ENCODE measurements at places on chromosomes 13 and 19. TPM values are rescaled to one million over a fixed set of nuclear protein-coding genes. Genes with fewer than 3 reads are reported as not detected.

DNA sequence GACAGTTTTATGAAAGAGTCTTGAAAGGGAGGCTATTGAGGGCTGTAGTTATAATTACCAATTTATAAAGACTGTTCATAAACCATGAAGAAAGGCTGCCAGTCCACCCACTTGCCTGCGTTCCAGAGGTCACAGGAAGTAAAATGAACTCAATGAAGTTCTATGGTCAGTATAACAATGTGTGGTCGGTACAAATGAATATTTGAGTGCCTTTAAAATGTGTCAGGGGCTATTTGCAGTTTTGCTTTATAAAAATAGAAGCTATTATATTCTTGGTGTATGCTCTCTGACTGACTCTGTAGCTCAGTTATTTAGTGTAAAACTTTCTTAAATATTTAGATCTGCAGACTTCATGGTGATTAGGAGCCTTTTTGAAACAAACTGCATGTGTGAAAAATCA, 47.0 kb downstream of the ESD start:
- no peak overlapping the region for H3K4me3 ChIP-seq
- no peak overlapping the region for H3K27ac ChIP-seq
- H3K4me1 ChIP-seq = peaks cover 5% of the 10 kb centered on the region
- H3K27me3 ChIP-seq = no peaks in the 10 kb centered on the region
- peaks cover 8% of the 10 kb centered on the region for H3K36me3 ChIP-seq

DNA sequence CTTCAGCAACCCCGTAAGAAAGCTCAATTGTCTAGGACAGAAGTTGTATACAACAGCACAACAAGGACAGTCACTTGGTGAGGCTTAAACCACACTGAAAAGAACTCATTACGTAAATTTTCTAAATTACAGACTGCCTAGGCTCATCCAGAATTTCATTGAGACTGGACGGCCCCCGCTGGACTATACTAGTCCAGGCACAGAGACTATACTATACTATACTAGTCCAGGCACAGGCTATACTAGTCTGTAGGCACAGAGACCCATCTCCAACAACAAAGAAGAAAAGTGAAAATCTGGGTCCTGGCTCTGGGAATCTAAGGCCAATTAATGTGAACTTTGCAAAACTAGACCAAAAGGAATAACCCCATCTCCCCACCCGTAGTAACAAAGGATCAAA, 700 bp downstream of the ZNF816 start:
- peak overlapping the region; percentile 80 for H3K27ac ChIP-seq
- peak overlapping the region; percentile 73 for H3K4me3 ChIP-seq
- no peaks in the 10 kb centered on the region for H3K27me3 ChIP-seq

GRCh38 chr13:31090961-31091624, 70.6 kb downstream of the HSPH1 start:
- H3K4me3 ChIP-seq = no peak overlapping the region
- peaks cover 7% of the 10 kb centered on the region for H3K4me1 ChIP-seq
- H3K27me3 ChIP-seq = no peaks in the 10 kb centered on the region
- H3K27ac ChIP-seq = no peak overlapping the region
- no peaks in the 10 kb centered on the region for H3K36me3 ChIP-seq
- no peak for DNase-seq

DNA sequence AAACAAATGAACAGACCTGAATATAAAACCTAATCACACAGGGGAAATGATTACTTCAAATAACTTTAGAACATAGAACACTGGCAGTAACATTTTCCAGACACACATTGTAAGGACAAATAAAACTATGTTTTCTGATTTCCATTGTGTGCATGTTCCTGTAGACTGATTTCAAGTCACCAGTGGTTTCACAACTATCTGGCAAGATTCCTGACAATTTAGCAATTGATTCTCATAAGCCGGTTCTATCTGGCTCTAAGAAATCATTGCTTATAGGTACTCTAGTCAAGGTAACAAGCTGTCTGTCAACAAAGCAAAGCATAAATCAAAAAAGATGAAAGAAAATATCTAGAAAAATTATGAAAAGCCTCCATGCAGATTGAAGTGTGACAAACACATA, 19.6 kb upstream of the PCCA start:
- DNase-seq = no peak
- no peak overlapping the region for H3K27ac ChIP-seq
- H3K4me3 ChIP-seq = no peak overlapping the region
- no peaks in the 10 kb centered on the region for H3K36me3 ChIP-seq
- H3K4me1 ChIP-seq = no peaks in the 10 kb centered on the region

GRCh38 chr13:38348861-38349389, 726 bp upstream of the UFM1 start:
- H3K4me3 ChIP-seq = peak overlapping the region; percentile 77
- H3K27me3 ChIP-seq = no peaks in the 10 kb centered on the region
- DNase-seq = no peak
- peak overlapping the region; percentile 89 for H3K27ac ChIP-seq

DNA sequence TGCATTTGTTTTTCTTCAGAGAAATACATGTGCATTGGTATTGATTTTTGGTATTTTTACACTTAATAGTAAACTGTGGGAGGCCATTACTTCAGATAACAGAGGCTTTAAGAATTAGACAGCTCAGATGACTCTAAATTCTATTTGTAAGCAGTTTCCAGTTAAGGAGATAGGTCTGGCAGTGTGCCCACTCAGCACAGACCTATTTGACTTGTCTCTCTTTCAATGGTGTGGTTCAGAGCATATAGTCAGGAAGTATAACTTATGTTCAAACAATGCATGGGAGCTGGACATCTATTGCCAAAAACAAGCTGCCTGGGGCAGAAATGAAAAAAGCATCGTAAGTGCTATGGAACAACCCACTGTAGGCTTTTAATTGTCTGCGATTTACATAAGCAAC, 370.7 kb downstream of the HS6ST3 start:
- no peak overlapping the region for H3K4me3 ChIP-seq
- DNase-seq = no peak
- no peak overlapping the region for H3K27ac ChIP-seq

DNA sequence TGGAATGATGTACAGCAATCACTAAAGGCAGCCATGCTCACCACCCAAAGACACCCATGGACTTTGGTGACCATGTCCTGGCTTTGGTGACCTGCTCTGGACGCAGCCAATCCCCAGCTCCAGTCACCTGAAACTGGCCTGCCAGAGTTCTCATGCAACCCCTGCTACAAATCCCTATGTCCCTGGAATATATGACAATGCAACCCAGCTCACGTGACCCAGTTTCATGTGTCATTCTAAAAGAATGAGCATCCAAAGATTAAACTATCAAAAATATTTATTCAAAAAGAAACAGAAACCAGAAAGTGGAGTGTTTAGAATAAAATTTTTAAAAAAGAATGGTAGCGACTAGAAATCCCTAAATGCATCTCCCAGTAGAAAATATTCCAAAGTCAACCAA, 203.3 kb upstream of the IRS2 start:
- no peaks in the 10 kb centered on the region for H3K36me3 ChIP-seq
- no peak overlapping the region for H3K4me3 ChIP-seq
- no peaks in the 10 kb centered on the region for H3K4me1 ChIP-seq
- no peak overlapping the region for H3K27ac ChIP-seq

DNA sequence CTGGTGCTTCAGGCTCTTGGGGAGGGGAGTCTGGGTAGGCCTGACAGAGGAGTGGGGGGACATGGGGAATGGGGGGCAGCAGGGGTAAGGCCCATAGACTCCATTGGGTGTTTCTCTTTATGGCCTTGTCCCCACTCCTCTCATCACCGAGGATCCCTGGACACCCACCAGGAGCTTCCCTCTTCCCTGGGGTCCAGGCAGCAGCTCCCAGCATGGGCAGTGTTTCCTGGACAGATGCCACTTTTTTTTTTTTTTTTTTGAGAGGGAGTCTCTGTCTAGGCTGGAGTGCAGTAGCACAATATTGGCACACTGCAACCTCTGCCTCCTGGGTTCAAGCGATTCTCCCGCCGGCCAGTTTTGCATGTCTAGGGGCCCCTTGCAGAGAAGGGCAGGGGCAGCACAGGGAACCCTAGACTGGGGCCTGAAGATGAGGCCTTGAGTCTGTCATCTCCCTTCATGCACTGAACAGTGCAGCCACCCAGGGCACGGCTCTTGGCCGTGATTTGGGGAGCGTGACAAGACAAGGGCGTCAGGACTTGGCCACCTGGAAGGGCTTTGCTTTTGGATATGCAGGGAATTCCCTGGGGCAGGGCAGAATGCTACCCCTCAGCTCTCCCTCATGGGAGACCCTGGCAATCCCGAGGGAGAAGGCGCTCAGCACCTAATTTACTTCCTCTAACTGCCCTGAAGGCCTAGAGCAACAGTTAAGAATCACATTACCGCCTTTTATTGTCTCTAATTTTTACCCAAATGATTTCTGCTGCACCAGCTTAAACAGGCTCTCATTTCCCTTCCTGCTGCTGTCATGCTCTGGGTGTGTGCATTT, 213.9 kb upstream of the ZNF536 start:
- DNase-seq = no peak
- H3K27me3 ChIP-seq = no peaks in the 10 kb centered on the region
- H3K4me1 ChIP-seq = no peaks in the 10 kb centered on the region
- no peaks in the 10 kb centered on the region for H3K36me3 ChIP-seq
- no peak overlapping the region for H3K27ac ChIP-seq

DNA sequence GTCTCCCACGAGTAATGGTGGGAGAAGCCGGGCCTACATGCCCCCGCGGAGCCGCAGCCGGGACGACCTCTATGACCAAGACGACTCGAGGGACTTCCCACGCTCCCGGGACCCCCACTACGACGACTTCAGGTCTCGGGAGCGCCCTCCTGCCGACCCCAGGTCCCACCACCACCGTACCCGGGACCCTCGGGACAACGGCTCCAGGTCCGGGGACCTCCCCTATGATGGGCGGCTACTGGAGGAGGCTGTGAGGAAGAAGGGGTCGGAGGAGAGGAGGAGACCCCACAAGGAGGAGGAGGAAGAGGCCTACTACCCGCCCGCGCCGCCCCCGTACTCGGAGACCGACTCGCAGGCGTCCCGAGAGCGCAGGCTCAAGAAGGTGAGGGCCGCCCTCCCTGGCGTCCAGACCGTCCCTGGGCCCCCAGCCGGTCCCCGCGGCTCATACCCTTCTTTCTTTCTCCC, 1.4 kb upstream of the USF2 start:
- H3K27ac ChIP-seq = peak overlapping the region; percentile 97
- H3K27me3 ChIP-seq = no peaks in the 10 kb centered on the region
- H3K4me1 ChIP-seq = peaks cover 41% of the 10 kb centered on the region

GRCh38 chr13:96860882-96861281, 133.4 kb downstream of the OXGR1 start:
- no peaks in the 10 kb centered on the region for H3K27me3 ChIP-seq
- H3K4me1 ChIP-seq = no peaks in the 10 kb centered on the region
- no peak overlapping the region for H3K4me3 ChIP-seq
- H3K27ac ChIP-seq = no peak overlapping the region
- no peaks in the 10 kb centered on the region for H3K36me3 ChIP-seq

- H3K36me3 ChIP-seq = no peaks in the 10 kb centered on the region
- no peaks in the 10 kb centered on the region for H3K27me3 ChIP-seq
- DNase-seq = no peak
- no peaks in the 10 kb centered on the region for H3K4me1 ChIP-seq
Observed at GRCh38 chr13:92842145-92842544, 384.5 kb upstream of the GPC6 start.

- no peak for DNase-seq
- H3K27me3 ChIP-seq = no peaks in the 10 kb centered on the region
- H3K4me3 ChIP-seq = peak overlapping the region; percentile 79
Observed at GRCh38 chr19:10501971-10502523, 1.1 kb downstream of the KEAP1 start.

DNA sequence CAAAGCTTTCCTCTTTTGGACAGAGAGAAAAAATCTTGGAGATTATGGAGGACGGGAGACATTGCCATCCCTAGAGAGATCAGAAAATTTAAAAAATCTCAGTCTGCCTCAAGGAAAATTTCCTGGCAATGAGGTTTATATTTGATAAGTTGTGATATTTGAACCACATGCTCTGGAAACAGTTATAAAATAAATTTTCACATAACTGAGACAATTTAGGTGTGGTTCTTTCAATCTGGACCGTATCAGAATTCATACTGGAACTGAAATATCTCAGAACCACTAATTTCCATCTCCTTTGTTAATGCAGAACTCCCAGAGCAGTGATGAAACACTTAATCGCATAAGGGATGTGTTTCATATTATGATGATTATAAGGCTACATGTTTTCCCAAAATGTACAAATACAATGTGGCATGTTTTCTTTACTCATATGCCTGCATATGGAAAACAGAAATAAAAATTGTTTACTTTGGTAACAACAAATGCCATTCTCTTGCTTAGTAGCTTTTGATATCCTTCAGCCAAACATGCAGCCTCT, 13.7 kb downstream of the UBE2L5 start:
- no peak overlapping the region for H3K4me3 ChIP-seq
- H3K27ac ChIP-seq = no peak overlapping the region
- no peak for DNase-seq

DNA sequence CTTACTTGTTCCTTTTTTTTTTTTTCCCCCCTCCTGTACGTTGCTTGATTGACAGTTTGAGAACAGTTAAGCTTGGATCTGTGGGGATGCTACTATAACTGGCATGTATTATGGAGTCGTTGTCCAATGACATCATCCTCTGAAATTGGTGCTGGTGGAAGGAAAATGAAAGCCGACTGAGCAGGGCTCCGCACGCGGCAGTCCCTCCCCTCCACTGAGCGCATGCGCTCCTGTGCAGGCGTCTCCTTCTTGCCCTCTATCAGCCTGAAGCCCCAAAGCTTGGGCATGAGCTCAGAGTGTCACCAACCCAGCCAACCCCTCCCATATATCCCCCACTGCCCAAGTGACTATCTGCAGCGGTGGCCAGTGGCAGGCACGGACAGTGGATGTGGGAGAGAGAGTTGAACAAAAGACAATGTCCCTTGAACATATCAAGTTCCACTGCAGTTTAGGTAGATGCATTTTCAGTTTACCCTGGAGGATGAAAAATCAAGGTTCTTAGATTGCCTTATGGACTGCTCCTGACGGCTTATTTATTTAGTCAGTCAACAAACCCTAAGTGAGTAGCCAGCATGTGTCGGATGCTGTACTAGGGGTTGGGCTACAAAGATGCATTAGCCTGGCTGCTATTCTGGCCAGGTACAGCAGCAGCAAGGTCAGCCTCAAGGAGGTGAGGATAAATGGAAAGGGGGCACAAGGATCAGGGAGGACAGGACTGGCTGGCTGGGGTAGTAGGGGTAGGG, 20.8 kb downstream of the MBNL2 start:
- DNase-seq = no peak
- peak overlapping the region; percentile 77 for H3K27ac ChIP-seq
- peaks cover 100% of the 10 kb centered on the region for H3K4me1 ChIP-seq
- H3K4me3 ChIP-seq = peak overlapping the region; percentile 12
- no peaks in the 10 kb centered on the region for H3K27me3 ChIP-seq

Gene TMEM190
- total RNA-seq = not detected

Gene NOTCH3
- total RNA-seq = 29.7 TPM

Gene MISP3
- total RNA-seq = 11.1 TPM

Gene IQCN
- total RNA-seq = 1.3 TPM

Gene SULT2A1
- total RNA-seq = not detected

Gene ACTN4
- total RNA-seq = 417 TPM

Gene NPAS1
- not detected for total RNA-seq

Gene AMH
- total RNA-seq = 1.6 TPM

Gene GRK1
- not detected for total RNA-seq

Gene LILRA1
- 0.42 TPM for total RNA-seq

All from esophagus muscularis mucosa (tissue), 4 donors.